ENCODE measurements at places on chromosomes 1 and 21. TPM values are rescaled to one million over a fixed set of nuclear protein-coding genes. Genes with fewer than 3 reads are reported as not detected.

Gene F13B
- not detected for total RNA-seq

Gene FCRL1
- total RNA-seq, result not detected

Gene CD247
- 0.09 TPM for total RNA-seq

Gene MYBPH
- not detected for total RNA-seq

Gene FAM110D
- total RNA-seq, result 2.5 TPM

Gene COL11A1
- 0.09 TPM for total RNA-seq

Gene DHX9
- 184 TPM for total RNA-seq

Gene GPR161
- total RNA-seq, result 26.7 TPM

Gene DIO1
- not detected for total RNA-seq

Gene SPRR2D
- total RNA-seq, result not detected
